ENCODE measurements at places on chromosomes 7 and 10. TPM values are rescaled to one million over a fixed set of nuclear protein-coding genes. Genes with fewer than 3 reads are reported as not detected.

The IFIT3 gene
- total RNA-seq = 78.0 TPM

The CPA2 gene
- total RNA-seq = not detected

The STOX1 gene
- total RNA-seq = 0.46 TPM

The ASB10 gene
- not detected for total RNA-seq

The MLXIPL gene
- total RNA-seq = 11.1 TPM

The ABCC2 gene
- total RNA-seq = 1.1 TPM

The PSMG3 gene
- 20.3 TPM for total RNA-seq

The SFTPA2 gene
- total RNA-seq = 13,814 TPM

The MBL2 gene
- not detected for total RNA-seq

The OR2A5 gene
- total RNA-seq = not detected

The DYNC1I1 gene
- total RNA-seq = 2.3 TPM

The ADARB2 gene
- 1.2 TPM for total RNA-seq

The TBX20 gene
- total RNA-seq = not detected

The ATRNL1 gene
- 0.93 TPM for total RNA-seq

The MALRD1 gene
- 7.0 TPM for total RNA-seq

The COL26A1 gene
- total RNA-seq = 0.58 TPM

The TRIL gene
- total RNA-seq = 6.5 TPM

The PON2 gene
- total RNA-seq = 193 TPM

The BUD31 gene
- total RNA-seq = 72.0 TPM

The NKX2-3 gene
- total RNA-seq = 0.26 TPM

The PRSS37 gene
- total RNA-seq = not detected

The AKR1C8 gene
- 0.55 TPM for total RNA-seq

The CYP3A7 gene
- 1.6 TPM for total RNA-seq

The ACBD5 gene
- total RNA-seq = 27.4 TPM

The ALDH18A1 gene
- total RNA-seq = 32.8 TPM

The THSD7A gene
- 8.0 TPM for total RNA-seq

The GIMAP7 gene
- total RNA-seq = 47.0 TPM

The ZNF727 gene
- 5.5 TPM for total RNA-seq

The LRRN3 gene
- 8.9 TPM for total RNA-seq

The STEAP1B gene
- total RNA-seq = 2.5 TPM
